ENCODE measurements at places on chromosomes 4 and X.

- DNase-seq, result no peak
These were observed 5.7 kb upstream of the TMEM150C start for GRCh38 chr4:82567444-82567843.

DNA sequence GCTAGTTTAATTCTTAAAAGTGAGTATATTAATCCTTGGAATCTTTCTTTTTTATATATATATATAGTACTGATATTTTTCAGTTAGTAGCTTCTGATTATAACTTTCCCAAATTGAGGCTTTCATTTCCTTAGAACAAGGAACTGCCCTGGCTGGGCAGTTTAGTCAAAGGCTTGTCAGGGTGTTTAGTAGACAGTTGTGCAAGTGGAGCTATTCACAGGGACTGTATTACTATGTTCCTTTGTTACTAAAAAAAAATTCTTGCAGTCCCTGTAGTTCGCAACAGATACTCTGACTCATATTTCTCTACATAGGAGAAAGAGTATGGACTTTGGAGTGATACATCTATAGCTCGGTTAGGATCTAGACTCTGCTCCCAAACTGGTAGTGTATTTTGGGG is 20.8 kb downstream of the USO1 start:
- no peak for DNase-seq

DNA sequence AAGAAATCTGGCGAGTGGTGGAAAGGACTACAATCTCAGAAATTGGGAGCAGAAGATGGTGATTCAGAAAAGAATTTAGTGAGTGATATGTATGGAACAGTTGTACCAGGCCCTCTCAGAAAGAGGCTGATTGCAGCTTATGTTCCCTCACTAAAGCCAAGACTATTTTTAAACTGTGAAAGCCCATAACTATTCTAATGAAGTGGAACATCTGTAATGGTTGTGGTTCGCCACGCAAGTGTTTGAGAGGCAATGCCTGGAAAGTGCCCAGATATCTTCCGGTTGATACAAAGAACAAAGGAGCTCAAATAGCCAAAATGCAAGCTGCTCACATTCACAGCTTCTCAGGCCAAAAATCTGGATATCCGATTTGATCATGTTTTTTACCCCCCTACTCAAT is 1250.7 kb downstream of the RAPGEF2 start:
- no peak for DNase-seq

DNA sequence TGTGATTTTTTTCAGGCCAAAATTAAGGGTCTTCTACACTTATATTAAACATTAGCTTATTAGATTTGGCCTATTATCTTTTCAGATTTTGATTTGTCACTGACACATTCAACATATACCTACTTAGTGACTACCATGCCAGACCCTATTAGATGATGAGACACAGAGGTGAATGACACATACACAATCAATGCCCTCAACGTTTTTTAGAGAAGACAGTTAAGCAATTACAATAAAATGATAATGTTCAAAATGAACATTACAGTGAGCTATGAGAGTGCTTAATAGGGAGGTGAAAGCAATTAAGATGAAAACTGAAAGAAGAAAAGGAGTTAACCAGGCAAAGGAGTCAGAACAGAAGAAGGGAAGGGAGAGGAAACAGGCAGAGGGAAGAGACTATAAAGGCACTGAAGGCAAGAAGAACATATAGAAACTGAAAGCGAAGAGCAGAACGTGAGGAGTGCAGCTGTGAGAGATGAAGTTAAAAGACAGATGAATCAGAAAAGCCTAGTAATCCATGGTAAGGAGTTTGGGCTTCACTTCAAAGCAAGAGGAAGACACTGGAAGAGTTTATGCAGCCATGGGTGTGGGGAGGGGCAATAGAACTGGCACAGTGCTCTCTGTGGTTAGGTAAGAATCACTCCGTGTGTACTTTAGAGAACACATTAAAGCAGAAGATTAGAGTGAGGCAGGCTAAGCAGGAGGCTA is 119.0 kb downstream of the REELD1 start:
- peak; percentile 16 for DNase-seq

- DNase-seq, result no peak
These were observed 288.3 kb downstream of the ARHGAP24 start for GRCh38 chr4:85763202-85763601.

GRCh38 chrX:81202943-81203342 is 1.0 kb downstream of the SH3BGRL start:
- DNase-seq, result no peak

DNA sequence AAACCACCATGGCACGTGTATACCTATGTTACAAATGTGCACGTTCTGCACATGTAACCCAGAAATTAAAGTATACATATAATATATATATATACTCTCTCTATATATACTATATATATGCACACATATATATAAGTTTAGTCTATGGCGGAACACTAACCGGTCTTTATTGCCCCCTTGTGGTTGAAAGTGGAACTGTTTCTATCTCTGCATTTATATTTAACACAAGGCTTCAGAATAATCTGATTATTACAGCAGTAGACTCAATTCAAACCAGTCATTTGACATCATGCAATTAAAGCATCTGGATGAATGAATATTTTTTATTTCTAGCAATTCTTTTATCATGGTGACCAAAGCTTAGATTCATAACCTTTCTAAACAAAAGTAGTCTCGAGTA is 14.6 kb downstream of the RAB9B start:
- peak; percentile 33 for DNase-seq

- no peak for DNase-seq
These were observed 1137.0 kb downstream of the PCDH18 start for GRCh38 chr4:136395212-136395722.

DNA sequence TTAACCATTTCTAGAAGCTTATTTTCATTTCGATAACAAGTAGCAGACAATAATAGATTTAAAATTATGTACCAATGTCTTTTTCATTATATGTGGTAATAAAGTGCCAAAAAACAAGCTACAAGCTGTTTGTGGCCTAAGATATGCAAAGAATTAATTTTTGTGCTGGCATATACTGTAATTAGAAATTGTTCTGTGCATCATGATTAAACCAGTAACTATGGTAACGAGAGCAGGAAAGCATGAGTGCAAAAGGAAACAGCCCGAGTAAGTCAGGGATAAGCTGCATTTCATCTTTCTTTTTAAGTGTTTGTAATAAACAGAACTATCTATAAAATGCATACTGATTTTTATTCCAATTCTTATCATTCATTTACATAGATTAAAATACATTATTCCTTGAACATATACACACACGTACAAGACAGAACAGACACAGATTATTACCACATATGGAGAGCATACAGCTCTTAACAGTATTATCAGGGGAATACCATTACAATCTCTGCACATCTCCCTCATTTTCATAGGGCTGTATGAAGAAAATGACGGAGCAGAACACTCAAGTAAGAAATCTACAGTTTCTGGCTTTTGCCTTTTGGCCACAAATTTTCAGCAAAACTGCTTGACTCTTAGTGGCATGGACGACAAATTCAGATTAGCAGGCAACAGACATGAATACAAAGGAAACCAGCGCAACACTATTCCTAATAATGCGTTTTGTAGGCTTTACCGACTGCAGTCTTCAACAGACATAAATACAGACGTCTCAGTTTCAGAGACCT is 121.3 kb upstream of the WDR17 start:
- DNase-seq, result no peak

GRCh38 chrX:122272011-122272410 is 912.1 kb upstream of the GRIA3 start:
- DNase-seq, result no peak

GRCh38 chr4:132587626-132588025 is 561.5 kb upstream of the PCDH10 start:
- DNase-seq, result no peak

DNA sequence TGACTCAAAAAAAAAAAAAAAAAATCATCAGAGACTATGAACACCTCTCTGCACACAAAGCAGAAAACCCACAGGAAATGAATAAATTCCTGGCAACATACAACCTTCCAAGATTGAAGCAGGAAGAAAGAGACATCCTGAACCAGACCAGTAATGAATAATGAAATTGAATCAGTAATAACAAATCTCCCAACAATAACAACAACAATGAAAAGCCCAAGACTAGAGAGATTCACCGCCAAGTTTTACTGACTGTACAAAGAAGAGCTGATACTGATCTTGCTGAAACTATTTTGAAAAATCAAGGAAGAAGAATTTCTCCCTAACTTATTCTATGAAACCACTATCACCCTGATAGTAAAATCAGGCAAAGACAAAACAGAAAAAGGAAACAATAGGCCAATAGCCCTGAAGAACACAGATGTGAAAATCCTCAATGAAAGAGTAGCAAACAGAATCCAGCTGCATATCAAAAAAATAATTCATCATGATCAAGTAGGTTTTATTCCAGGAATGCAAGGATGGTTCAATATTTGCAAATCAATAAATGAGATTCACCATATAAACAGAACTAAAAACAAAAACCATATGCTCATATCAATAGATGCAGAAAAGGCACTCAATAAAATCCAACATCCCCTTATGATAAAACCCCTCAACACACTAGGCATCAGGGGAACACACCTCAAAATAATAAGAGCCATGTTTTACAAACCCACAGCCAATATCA is 31.0 kb upstream of the PLK4 start:
- no peak for DNase-seq

DNA sequence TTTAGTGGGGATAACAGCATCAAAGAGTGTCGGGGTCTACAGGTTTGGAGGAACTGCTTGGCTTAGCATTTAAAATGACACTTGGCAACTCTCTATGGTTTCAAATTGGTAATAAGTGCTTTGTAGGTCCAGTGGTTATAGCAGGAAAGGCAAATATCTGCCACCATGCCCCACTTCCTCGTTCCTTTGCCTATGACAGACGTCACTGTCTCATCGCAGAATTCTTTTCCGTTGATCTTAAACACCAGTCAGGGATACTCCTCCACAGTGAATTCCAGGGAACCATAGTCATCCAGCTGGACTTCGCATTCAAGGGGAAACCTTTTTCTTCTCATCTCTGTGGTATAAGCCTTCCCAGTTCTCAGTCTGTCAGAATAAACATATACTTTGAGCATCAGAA is 319.1 kb downstream of the GPAT3 start:
- no peak for DNase-seq

DNA sequence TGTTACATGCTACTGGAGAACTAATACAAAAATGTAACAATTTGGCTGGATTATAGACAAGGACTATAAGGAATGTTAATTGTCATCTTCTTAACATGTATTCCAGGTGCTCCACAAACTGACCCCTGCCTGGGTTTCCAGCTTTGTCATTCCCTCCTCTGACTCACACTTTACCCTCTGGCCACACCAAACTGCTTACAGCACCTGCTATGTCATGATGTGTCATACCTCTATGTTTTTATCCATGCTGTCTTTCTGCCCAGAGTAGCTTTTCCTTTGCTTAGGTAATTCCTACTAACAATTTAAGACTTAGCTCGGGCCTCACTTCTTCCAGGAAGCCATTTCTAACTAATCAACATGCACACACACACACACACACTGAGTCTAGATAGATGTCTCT is 14.0 kb upstream of the SHROOM4 start:
- no peak for DNase-seq

- DNase-seq, result no peak
These were observed 1312.0 kb downstream of the PCDH7 start for GRCh38 chr4:32032136-32032672.

- DNase-seq, result no peak
These were observed 52.4 kb upstream of the MMAA start for GRCh38 chr4:145566768-145567167.

- no peak for DNase-seq
These were observed 3.5 kb upstream of the XG start for GRCh38 chrX:2748171-2748814.

DNA sequence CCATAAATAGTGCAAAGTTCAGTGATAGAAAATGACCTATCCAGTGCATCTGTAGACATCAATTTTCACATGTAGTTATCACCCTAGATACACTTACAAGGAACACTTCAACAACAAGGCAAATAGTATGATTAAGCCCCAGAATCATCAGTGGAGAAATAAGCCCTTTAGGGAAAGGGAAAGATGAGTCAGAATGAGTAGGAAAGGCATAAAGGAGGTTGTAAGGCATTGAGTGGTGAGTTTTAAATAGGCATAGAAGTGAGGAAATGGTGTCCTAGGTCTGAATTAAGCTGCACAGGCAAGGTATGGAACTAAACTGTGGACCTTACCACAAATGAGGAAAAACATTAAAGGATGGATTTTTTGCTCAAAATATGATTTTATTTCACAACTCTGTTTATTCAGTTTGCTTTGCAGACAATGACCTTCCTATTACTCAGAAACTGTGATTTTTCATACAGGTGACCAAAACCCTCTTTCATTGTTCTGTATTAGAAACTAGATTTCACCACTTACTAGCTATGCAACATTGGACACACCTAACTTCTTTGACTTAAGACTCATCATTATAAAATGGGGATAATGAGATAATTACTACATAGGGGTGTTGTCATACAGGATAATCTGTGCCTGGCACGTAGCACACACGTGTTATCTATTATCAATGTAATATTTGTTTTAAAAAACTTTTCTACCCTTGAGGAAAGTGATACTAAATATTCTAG is 57.0 kb upstream of the MAP9 start:
- DNase-seq, result no peak

- no peak for DNase-seq
These were observed 9.2 kb downstream of the CMC4 start for GRCh38 chrX:155061760-155062159.

- no peak for DNase-seq
These were observed 3.1 kb downstream of the NKX1-1 start for GRCh38 chr4:1403177-1403583.

DNA sequence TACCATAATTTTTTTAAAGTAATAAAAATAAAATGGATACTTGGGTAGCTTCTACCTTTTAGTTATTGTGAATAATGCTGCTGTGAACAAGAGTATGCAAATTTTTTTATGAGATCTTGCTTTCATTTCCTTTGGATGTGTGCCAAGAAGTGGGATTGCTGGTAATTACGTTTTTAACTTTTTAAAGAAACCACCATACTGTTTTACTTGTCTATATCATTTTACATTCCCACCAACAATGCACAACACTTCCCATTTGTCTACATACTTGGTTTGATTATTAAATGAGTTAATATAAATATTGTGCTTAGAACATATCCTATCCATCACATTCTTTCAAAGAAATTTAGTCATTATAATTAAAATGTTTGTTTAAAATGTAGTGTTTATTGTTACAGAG is 3.9 kb upstream of the SULT1B1 start:
- DNase-seq, result no peak

- no peak for DNase-seq
These were observed 59.5 kb upstream of the FGF13 start for GRCh38 chrX:138771047-138771446.

DNA sequence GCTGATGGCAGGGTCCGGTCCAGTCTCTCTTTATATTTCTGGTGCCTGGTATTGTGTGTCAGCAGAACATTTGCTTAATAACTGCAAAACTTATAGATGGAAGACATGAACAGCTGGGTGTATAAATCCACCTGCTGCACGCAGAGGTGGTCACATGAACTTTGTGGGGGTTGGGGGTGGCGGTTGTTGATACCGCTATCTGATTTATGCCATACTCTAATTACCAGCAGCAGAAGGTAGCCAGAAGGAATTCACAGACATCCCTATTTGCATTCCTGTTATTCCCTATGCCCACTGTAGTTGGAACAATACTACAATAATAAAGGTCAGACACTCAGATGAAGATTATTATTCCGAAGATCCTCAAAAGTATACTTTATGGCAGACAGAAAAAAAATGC is 121.6 kb upstream of the PUDP start:
- no peak for DNase-seq

Data from prostate gland (tissue), 2 donors.